ENCODE measurements at places on chromosomes 3 and 15.

GRCh38 chr3:180329847-180330246, 272.1 kb upstream of the TTC14 start:
- no peak for DNase-seq

DNA sequence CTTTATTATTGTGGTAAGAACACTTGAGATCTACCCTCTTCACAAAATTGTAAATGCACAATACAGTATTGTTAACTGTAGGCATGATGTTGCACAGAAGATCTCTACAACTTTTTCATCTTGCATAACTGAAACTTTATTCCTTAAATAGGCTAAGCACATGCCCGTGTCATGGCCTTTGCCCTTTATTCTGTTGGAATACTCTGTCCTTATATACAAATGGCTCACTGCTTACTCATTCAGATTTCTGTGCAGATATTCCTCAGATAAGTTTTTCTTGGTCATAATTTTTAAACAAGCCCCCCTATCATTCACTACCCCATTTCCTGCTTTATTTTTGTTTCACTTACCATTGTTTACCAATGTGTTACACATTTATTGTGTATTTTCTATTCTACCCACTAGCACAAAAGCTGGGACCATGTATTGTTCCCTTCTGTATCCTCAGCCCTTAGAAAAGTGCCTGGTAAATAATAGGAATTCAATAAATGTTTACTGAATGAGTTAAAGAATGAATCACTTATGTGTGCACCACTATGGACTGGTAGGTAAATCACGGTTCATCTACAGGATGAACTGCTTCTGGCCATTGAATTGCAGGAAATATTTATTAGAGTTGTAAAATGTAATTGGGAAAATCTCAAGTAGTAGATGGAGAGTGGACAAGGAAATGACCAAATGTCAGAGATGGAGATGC, 151.0 kb downstream of the CPNE4 start:
- peak; percentile 16 for DNase-seq

- DNase-seq = no peak
These were observed 12.9 kb downstream of the SPINT1 start for GRCh38 chr15:40856746-40857145.

DNA sequence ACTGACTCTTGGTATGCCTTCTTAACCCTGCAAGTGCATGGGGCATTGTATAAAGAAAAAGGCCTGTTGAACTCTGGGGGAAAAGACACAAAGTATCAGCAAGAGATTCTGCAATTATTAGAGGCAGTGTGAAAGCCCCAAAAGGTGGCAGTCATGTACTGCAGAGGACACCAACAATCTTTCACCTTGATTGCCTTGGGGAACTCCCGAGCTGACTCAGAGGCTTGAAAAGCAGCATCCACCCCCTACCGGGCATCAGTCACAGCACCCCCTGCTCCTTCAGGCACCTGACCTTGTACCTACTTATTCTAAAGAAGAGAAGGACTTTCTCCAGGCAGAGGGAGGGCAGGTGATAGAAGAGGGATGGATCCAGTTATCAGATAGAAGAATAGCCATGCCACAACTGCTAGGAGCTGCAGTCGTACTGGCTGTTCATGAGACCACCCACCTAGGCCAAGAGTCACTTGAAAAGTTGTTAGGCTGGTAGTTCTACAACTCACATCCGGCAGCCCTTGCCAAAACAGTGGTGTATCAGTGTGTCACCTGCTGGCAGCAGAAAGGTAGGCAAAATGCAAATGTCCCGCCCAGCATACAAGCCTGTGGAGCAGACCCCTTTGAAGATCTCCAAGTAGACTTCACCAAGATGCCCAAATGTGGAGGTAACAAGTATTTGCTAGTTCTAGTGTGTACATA, 241.6 kb upstream of the CNTN6 start:
- DNase-seq = no peak

DNA sequence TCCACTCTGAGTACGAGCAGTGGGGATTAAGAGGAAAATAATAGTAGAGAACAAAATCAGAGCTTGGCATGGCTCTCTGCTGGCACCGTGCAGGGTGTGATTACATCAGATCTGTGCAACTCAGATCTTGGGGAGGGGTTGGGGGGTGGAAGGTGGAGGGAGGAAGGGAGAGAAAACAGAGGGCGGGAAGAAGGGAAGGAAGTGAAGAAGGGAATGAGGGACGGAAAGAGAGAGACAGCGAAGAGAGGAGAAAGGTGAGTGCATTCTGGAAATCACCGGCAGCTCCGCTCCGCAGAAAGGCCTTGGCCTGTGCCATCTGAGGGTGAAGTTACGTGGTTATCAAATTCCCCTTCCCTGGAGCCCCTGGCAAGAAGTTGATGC, 31.0 kb upstream of the ADAMTS17 start:
- no peak for DNase-seq

DNA sequence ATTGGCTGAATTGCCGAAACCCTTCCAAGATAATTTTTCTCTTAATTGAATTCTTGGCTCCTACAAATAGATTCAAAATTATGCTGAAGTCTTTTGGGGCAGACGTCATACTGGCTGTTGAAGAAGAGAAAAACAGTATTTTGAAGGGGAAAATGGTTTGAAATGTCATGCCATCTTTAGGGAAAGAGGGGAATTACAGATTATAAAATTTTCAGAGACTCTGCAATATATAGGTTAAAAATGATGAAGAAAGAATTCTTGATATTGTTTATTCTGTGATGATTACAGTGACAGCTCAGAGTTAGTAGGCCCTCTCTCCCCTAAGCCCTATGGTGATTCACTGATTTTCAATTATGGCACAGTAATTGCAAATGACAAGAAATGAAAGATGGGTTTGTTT, 86.1 kb downstream of the CGNL1 start:
- DNase-seq = peak; percentile 18

DNA sequence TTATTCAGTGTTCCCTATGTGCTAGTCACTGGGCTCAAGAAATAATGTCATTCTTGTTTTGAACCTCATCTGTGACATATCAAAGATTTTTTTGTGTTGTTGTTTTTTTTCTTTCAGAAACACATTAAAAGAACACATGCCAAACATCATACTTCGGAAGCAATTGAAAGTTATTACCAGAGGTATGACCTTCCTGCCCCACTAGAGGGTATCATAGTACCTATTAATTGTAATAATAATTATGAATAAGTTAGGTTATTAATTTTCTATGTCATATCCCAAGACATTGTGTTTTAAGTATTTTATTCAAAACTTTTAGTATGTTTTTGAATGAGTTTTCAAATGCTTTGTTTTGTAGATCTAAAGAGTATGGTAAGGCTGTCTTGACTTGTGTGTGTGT, 65.7 kb downstream of the CDIN1 start:
- no peak for DNase-seq

DNA sequence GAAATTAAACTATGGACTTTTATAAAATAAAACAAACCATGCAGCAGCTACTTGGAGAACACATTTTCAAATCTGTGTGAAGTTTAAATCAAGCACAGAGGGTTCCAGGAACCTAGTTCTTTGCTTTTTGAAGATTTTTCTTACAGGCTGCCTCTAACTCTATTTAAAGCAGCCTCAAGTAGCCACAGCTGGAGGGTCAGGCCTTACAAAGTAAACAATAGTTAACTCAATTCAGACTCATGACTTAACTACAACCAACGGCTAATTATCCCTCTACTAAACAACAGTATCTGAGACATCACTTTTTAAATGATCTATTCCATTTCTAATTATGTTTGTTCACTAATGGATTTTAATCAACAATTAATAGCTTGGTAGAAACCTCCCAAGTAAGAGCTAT, 9.8 kb downstream of the LRIG1 start:
- DNase-seq = no peak

GRCh38 chr3:32835961-32836360, 18.2 kb downstream of the TRIM71 start:
- DNase-seq = no peak

- no peak for DNase-seq
These were observed 19.2 kb upstream of the EPHB1 start for GRCh38 chr3:134775831-134776230.

GRCh38 chr3:63652066-63652725, at the start of gene SNTN:
SNTN (plus strand) TSS chr3:63652675; CDS start chr3:63652688, 13 bp downstream.
- DNase-seq = no peak

- DNase-seq = no peak
These were observed 90.5 kb downstream of the MINAR1 start for GRCh38 chr15:79522656-79523055.

- no peak for DNase-seq
These were observed 137.9 kb downstream of the CBLB start for GRCh38 chr3:105730801-105731354.

DNA sequence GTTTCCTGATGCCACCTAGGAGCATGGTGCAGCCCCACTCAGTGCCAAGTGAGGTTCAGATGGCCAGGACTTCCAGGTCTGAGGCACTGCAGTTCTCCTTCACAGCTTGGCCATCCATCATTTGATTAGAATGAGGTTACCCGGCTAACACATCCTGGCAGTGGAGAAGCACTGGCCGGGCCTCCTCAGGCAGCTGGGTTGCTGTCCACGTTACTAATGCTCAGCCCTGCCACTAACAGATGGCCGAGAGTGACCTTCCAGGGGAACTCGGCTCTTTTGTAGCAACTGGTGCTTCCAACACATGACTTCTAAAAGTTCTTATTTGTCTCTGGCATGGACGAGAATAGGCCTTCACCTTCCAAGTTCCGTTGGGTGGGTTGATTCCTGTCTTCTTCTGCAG, 204.6 kb upstream of the CFAP20DC start:
- no peak for DNase-seq

DNA sequence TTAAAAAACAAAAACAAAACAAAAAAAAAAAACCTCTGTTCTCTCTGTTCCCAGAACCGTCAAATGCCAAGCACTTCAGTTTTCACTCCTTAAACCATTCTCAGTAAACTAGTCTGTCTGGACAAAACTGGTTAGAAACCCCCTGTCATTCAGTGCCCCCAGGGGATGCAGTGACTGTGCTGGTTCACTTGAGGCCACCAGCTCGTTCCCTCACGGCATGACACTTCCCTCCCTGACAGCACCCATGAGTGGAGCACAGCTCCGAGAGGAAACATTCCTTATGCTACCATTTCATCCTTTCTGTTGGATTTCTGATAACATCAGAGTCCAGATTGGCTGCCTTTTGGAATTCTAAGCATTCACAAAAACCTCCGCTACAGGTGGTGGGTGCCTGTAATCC, 244.0 kb upstream of the TPM1 start:
- no peak for DNase-seq
